RCC 7860 (cell line): ENCODE measurements at places on chromosomes 13 and 19.

DNA sequence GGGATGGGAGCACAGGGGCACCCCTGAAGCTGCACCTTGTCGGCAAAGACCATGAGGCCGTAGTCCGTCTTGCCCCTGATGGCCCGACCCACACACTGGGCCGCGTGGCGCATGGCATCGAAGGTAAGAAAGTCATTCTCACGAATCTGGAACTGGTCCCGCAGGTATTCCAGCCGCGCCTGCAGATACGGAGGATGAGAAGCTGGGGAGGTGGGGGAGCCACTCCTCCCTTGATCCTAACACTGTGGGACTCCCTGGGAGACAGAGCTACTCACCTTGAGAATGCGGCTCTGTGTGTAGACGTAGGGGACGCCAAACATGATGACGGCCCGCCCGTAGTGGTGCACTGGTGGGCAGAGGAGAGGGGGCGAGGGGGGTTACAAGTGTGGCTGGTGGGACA, 11.9 kb downstream of the KLC3 start:
- DNase-seq = no peak

DNA sequence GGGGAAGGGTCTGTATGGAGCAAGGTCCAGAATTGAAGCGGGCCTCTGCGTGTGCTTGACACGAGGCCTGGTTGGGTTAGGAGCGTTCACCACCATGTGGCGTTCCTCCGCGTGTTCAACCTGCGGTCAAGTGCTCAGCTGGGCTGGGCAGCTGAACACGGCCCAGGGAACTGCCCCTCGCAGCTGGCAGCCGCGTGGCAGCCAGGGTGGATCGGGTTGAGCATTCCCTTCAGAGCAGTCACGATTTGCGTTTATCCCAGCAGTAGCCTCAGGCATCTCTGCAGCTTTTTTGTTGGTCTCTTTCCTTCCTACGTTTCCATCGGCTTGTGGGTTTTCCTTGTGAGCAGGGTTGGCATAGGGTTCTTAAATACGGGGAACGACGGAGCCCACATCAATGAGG, 28.7 kb upstream of the F2RL3 start:
- no peak for DNase-seq

DNA sequence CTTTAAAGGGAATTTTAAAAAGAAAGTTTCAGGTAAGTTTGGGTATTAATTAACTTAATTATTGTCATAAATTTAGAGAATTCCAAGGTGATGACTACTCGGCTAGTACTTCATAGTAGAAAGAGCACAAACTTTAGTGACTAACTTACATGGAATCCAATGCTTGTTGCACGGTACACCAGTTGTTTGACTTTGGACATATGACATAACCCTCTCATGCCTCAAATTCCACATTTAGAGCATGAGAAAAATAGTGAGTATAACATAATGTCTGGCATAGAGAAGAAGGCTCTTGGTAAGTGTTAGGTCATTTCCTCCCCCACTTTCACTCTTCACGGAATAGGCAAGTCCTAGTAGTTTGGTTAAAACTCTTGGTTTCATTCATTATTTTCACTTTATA, 1249.4 kb upstream of the SLC10A2 start:
- peak; percentile 97 for DNase-seq

DNA sequence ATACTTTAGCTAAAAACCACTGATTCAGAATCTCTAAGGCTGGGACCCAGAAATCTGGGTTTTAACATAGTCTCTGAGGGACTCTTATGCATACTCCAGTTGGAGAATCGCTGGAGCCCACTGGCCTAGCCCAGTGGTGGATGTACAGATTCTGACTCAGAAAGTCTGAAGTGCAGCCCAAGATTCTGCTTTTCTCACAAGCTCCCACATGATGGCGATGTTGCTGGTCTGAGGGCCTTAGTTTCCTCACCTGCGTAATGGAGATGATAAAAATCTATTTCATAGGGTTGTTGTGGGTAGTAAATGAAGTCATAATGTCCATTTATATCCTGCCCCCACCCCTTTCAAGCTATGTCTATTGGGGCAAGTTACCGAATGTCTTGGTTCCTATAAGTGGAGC, 7.7 kb upstream of the CDADC1 start:
- no peak for DNase-seq

- DNase-seq = peak; percentile 90
Measured at GRCh38 chr19:1189419-1189818, 15.4 kb upstream of the SBNO2 start.

DNA sequence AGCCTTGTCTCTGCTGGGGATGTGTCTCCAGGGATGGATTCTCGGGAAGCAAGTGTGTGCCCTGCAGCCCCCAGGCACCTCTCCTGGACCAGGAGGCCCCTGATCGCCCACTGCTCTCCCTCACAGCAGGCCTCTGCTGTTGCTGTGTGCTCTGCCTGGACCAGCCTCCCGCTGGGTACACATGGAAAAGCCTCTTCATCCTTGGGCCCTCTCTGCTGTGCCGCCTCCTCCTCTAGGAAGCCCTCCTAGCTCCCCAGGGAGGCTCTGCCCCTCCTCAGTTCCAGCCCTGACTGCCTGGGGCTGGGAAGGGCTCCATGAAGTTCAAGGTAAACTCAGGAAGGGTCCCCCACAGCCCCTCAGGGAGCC, 12.0 kb downstream of the NDUFA11 start:
- no peak for DNase-seq

GRCh38 chr13:48188131-48188530, 44.9 kb upstream of the ITM2B start:
- no peak for DNase-seq

DNA sequence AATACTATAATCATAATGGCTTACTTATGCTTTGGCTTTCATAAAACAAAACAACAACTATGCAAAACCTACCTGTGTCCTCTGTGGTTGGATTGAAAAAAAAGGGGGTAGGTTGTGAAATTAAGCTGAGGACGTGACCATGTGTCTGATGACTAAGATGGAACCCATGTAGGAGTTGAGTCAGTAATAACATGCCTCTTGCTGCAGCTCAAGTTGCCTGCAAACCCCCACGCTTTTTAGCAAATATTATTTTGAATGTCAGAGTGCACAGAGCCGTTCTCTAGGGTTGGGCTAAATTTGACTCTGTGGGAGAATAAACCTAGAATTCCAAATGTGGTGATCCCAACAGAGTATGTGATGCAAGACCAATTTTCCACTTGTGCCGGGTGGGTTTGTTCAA, 209.3 kb downstream of the KCNRG start:
- no peak for DNase-seq
